ENCODE measurements at places on chromosomes 11 and 22.

DNA sequence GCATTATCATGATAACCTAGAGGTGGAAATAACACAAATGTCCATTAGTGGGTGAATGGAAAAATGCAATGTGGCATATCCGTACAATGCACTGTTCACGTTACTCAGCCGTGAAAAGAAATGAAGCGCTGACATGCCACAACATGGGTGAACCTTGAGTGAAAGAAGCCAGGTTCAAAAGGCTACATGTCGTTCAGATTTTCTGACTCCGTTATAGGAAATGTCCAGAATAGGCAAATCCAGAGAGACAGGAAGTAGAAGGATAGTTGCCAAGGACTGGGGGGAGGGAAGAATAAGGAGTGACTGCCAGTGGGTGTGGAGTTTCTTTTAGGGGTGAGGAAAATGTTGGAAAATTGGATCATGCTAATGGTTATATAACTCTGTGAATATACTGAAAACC is 133.8 kb downstream of the ATXN10 start:
- no peak for DNase-seq

GRCh38 chr11:66333896-66334604 is 2.2 kb downstream of the RIN1 start:
- no peak for DNase-seq

DNA sequence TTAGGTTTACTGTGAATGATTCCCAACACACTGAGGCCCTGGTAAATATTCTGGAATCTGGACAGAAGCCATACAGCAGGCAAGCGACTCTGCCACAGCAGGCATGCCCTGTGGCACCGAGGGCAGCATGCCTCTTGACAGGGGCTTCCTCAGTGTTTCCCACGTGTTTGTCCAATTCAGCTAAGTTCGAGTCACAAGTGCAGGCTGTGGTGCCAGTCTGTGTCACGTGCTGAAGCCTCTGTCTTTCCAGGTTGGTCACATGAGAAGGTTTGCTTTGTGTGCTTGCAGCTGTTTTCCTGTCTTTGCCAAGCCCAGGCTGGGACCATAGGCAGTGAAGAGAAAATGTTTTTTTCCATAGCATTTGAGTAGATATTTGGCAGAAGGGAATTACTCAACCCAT is 2.4 kb upstream of the PPFIBP2 start:
- DNase-seq: peak; percentile 17

- no peak for DNase-seq
Observed at GRCh38 chr11:1476940-1477736, 9.4 kb downstream of the MOB2 start.

GRCh38 chr11:121793916-121794315 is 322.1 kb downstream of the BLID start:
- DNase-seq: no peak

DNA sequence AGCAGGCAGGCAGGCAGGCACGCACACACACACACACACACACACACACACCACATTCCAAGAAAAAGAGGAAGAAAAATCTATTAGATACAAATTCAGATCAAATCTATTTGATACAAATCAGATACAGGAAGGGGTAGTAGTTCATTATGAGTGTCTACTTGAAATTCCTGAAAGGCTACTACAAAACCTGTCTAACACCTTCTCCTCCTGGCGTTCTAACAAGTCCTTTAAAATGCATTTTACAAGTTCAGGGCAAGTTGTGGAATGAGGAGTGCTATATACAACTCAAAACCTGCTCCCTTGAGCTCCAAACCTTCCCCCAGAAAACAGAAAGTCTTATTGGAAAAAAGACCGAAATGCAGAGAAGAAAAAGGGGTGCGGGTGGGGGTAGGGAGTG is 476 bp downstream of the ARHGAP32 start:
- DNase-seq: no peak

- peak; percentile 90 for DNase-seq
Observed at GRCh38 chr22:26360169-26360885, 68.7 kb upstream of the ASPHD2 start.

DNA sequence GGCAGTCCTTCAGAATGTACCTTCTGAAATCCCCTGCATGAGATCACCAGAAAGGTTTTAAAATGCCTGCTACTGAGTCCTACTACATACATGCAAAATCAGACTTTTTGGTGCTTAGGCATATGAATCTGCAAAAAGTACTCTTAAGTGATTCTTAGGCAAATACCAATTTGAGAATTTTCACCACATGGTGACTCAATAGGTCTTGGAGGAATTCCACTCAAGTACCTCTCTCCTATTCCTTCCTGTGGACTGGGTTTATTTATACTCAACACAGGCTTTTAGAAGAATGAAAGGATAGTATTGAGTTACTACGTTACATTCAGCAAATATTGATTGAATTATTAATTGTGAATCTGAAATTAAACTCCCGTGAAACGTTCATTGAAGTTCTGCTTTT is 223.9 kb downstream of the CNTN5 start:
- DNase-seq: no peak

GRCh38 chr11:94746721-94747120 is 21.4 kb upstream of the AMOTL1 start:
- no peak for DNase-seq

DNA sequence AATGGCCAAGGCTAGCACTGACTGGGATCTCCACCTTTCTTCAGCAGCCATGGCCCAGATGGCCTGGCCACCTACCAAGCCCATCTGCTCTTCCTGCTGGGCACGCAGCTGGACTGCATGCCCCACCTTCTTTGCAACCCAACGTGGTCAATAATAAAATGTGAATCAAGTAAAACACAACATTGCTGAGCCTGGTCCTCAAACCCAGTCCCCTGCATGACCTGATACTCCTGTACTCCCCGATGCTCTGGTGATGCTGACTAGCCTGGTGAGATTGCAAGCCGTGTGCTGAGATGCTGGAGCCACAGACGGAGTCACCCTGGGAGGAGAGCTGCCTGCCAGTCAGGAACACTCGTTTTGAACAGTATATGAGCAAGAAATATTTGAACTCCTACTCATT is 34.0 kb downstream of the PARVG start:
- DNase-seq: no peak

DNA sequence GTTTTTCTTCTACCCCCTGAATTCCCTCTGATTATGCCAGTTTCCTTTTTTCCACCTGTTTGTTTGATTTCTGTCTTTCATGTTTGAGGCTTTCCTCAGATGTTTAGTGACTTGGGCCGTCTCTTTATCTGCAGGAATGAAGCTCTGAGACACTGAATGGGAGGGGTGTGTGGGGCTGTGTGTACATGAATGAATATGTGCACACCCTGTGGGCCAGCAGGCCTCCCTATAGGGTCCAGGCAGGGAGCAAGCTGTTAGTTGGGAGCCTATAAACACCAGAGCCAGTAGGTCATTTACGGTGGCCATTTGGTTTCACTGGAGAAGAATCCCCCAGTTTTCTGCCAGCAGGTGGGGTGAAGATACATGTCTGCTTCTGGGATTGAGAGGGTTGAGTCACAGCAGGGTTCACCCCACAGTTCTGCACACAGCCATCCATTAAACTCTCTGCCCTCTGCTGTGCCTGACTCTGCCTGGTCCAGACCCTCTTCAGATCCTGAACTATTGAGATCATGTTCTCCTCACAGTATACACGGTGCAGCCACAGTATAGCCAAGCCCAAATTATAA is 34.8 kb downstream of the BARX2 start:
- no peak for DNase-seq

DNA sequence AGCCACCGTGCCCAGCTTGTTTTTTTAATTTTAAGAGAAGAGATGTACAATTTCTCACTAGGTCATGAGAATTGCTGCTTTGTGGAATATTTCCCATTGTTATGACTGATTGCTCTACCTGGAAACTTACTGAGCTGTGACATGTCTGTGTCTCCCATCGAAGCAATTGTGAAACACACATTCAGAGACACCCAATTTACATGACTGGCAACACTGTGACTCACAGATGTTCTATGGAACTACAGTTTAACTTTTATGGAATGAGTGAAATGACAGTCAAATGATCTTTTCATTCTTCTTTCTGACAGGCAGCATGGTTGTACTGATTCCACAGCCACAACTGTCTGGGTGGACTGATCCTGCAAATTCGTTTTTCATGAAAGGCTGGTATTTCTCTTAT is 32.3 kb downstream of the ELF5 start:
- DNase-seq: no peak

DNA sequence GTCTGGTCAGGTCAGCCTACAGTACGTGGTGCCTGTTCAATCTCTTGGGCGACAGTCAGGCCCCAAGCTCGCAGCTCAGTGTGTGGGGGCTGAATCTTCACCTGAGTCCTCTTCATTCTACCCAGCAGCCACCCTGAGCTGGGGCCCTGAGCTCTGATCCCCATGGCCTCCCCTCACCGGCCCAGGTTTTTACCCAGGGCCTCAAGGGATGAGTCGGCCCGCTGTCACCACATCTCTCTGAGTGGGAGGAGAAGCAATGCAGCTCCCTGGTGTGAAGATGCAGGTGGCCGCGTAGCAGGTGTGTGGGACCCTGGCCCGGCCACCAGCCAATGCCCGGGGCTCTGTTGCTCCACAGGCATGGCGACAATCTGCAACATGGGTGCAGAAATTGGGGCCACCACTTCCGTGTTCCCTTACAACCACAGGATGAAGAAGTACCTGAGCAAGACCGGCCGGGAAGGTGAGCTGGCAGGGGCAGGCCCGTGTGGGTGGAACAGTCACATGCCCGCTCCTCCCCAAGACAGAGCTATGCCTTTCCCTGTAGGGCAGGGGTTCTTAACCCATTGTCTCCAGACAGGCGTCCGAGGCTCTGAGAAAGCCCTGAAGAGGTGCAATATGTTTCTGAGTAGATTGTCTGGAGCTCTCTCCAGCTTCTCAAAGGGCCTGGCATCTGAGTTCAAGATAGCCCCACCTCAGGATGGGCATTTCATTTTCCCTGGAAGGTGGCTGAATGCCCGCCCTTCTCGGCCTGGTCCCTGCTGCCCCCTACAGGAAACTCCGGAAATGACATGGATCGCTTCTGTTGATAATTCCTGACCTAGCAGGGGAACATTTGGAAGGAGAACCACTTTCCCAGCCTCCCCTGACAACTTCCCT is 26.9 kb downstream of the POLR3H start:
- peak; percentile 38 for DNase-seq

DNA sequence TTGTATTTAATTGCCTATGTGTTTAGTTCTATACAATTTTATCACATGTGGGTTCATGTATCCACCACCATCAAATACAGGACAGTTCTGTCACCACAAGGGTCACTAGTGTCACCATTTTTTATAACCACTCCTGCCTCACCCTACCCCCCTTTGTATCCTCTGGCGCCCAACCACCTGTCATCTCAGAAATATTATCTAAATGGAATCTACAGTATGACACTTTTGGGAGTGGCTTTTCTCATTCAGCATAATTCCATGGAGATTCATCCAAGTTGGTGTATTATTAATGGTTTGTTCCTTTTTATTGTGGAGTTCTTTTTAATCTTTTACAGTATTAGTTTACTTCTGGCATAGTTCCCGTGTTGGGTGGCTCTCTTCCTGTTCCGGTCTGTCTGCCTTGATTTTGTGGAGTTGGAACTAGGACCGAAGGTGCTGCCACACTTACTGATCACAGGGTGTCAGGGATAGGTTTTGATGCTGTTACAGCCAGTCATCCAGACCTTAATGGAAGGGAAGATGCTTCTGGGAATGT is 58.5 kb downstream of the TNRC6B start:
- no peak for DNase-seq

DNA sequence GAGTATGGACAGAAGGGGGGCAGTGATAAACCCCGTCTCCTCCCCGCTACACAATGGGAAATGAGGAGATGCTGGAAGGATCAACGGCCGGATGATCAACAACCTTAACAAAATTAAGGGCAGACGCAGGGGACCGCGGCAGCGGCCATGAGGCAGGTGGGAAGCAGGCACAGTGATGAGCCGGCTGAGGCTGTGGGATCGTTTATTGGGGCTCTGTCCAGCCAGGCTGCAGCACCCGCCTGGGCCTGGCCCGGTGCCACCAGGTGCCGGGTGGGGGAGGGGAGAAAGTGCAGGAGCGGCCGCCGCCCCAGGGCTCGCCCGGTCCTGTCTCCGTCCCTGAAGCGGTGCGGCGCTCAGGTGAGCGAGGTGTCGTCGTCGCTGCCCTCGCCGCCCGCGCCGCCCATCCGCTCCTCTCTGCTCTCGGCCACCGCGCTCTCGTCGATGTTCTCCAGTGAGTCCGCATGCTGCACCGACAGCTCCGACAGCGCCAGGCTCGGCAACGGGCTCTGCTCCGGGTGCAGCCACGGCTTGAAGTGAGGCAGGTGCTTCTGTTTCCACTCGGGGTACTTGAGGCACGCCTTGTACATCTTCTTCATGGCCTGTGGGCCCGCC is 2.4 kb upstream of the ARAP1 start:
- DNase-seq: no peak

- no peak for DNase-seq
Observed at GRCh38 chr22:27094633-27095308, 437.4 kb downstream of the MIAT start.

GRCh38 chr11:119085437-119085847 is 761 bp downstream of the HMBS start:
- no peak for DNase-seq

DNA sequence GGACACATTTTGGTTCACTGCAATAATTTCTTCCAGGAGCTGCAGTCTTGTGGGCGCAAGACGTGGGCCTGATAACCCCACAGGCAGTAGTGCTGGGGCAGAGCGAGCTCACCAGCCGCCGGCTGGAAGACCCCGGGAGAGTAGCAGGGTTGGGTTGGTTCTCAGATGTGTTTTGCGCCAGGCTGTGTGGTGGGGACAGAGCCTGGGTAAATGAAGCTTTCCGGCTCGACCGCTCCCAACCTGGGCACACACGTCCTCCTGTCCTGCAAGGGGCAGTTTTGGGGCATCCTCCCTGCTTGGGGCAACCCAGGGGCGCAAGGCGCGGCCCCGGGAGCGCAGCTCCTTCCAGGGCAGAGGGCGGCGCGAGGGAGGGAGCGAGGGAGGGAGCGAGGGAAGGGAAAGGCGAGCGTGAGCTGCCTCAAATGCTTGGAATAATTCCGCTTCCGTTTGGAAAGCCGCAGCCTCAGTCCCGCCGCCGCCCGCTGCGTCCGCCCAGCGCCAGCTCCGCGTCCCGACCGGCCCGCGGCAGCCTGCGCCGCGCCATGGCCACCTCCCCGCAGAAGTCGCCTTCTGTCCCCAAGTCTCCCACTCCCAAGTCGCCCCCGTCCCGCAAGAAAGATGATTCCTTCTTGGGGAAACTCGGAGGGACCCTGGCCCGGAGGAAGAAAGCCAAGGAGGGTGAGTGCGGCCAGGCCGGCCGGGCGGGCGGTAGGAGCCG is at the start of gene PARVA:
TSS of gene PARVA (plus strand) at position 466 of the 718 bp plus-strand sequence. CDS start at position 543, 77 bp downstream.
- no peak for DNase-seq

GRCh38 chr11:112811783-112812182 is 149.4 kb upstream of the NCAM1 start:
- no peak for DNase-seq

DNA sequence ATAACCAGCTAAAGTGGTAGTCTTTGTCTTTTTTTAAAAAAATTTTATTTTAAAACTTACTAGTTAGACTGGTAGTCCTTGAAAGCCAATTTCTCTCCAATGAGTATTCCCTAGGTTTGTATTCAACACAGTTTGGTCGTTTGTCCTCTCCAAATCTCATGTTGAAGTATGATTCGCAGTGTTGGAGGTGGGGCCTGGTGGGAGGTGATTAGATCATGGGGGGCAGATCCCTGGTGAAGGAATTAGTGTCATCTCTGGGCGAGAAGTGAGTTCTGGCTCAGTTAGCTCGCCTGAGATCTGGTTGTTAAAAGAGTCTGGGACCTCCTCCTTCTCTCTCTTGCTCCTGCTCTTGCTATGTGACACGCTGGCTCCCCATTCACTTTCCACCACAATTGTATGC is 18.0 kb downstream of the FLI1 start:
- DNase-seq: no peak

Data from SHP77 (cell line).